ENCODE measurements at places on chromosomes 3 and 15. TPM values are rescaled to one million over a fixed set of nuclear protein-coding genes. Genes with fewer than 3 reads are reported as not detected.

The SGO1 gene
- 10.2 TPM for polyA plus RNA-seq

The DLL4 gene
- polyA plus RNA-seq: 8.3 TPM

The CSTA gene
- polyA plus RNA-seq: 1.4 TPM

DNA sequence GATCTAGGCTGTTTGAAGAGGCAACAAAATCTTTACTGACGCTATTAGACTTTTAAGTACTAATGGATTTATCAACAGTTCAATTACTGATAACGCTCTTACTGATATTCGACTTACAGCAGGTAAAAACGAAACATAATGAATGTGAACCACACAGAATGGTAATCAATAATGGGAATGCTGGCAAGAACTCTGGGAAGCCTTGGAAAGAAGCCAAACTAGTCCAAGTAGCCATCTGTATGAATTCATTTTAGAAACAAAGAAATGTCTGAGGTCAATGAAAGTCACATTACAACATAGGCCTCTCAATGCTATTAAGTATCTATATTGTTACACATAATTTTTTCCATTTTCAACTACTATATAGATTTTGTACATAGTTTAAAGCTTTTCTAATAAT lies 130.0 kb downstream of the DMXL2 start:
- no peak for DNase-seq

- no peak for DNase-seq
Observed at GRCh38 chr3:113092746-113093145, 102.0 kb downstream of the GTPBP8 start.

- DNase-seq: no peak
Observed at GRCh38 chr3:51568996-51569395, 30.5 kb downstream of the RAD54L2 start.

DNA sequence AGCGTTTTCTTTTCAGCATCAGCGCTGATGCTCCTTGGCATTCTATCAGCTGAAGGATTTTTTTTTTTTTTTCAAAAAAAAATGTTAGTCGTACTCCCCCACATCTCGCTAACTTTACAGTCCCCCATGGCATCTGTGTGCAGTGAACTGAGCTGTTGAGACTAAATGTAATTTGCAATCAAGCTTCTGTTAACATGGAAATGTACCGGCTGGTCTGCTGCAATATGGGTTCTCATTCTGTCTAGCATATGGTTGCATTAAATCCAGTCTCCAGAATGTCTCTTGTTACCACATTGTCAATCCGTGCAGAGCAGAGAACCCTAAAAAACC lies 32.2 kb upstream of the TPRG1 start:
- no peak for DNase-seq

DNA sequence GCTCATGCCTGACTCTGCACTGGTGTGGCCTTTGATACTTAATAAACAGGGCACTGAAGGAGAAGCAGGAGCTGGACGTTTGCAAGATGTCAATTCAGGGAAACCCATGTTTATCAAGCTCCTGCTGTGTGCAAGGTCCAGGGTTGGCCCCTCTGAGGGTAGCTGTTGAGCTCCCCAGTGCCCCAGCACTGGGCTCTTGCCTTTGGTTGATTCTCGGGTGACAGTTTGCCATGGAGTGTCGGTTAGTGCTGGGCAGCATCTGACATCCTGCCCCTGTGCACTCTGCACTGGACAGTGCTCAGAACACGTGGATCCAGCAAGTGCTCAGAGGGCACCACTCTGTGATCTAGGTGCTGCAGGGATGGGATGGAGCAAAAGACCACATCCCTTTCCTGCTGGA lies 7.3 kb downstream of the HDAC11 start:
- no peak for DNase-seq

DNA sequence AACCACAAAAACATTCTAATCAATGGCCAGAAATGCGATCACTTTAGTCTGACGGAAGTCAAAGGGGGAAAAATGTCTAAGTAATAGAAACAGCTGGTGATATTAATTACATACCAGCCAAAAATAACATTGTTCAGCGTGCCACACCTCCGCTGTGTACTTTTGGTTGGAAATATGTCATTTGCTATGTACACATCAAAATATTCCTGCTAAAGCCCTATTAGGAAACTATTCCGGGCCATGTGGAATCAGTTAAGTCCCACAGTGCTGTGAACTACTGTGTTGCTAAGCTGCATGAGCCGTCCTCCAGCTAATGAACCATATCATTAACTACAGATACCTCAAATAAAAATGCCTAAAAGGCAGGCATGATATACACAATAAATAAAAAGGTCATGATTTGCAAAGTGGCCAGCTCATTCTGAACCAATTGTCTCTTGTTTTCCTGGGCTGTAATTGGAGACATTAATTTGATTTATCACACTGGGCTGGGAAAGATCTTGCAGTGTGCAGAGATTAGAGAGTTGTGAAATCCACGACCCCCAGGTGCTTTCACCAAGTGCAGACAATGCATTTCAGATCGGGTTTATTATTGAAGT lies 200.5 kb upstream of the LRTM1 start:
- peak; percentile 24 for DNase-seq

DNA sequence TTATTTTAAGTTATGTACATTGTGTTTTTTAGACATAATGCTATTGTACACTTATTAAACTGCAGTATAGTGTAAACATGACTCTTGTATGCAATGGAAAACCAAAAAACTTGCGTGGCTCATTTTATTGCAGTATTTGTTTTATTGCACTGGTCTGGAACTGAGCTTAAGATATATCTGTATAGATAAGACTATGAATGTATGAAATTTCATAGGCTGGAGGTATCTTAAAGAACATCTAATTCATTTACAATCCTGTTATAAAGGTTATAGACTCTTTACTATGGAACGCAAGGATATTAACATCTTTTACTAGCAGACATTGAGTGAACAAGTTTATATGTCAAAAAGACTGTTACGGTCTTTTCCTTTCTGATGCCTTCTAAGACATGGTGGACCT lies 459.4 kb downstream of the IL5RA start:
- no peak for DNase-seq

Data from left renal pelvis (tissue), 4 donors.